ENCODE measurements at places on chromosomes 11 and 22. TPM values are rescaled to one million over a fixed set of nuclear protein-coding genes. Genes with fewer than 3 reads are reported as not detected.

DNA sequence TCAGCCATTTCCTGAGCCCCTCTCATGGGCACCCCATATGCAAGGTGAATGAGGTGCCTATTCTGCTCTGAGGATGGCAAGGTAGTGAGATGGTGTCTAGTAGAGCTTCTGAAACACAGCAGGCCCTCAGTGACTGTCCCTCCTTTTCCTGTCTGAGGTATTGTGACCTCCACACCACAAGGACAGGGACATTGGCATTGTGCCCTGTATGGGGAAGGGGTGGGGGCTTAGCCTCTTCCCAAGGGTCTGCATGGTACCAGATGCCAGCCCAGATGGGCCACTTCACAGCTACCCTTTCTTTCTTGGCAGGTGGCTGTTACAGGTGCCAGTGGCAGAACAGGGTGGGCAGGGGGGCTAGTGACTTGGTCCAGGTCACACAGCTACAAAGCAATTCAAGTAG lies 78.8 kb downstream of the CABIN1 start:
- no peak for DNase-seq
- H3K4me1 ChIP-seq: no peaks in the 10 kb centered on the region
- no peaks in the 10 kb centered on the region for H3K27me3 ChIP-seq
- no peak overlapping the region for H3K4me3 ChIP-seq

DNA sequence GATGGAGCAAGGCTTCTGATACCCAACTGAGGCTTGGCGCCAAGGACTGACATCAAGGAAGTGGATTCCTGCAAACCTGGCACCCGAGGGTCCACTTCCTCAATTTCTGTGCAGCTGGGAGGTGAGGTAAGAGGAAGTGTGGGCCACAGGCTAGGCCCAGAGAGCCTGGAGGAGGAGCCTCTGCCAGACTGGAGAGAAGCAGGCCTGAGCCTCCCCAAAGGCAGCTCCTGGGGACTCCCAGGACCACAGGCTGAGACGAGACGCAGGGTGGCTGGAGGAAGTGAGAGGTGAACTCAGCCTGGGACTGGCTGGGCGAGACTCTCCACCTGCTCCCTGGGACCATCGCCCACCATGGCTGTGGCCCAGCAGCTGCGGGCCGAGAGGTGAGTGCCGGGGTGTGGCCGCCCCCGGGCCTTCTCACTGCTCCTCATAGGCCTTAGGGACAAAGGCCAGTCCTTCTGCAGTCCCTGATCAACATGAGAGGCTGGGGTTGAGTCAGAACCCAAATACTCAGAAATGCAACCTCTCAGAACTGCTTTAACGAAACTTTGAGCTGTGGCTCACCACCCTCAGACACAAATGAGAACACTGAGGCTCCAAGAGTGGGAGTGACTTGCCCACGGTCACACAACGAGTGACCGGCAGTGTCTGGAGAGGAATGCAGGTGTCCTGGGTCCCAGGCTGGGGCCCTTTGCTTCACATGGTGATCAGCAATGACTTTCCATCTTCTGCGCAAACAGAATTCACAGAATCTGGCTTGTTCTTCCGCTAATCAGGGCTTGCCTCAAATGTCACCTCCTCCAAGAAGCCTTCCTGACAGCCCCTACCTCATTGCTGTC lies at the start of gene NCF4:
Gene NCF4 (plus strand): TSS at position 186 of the 839 bp plus-strand sequence. CDS start 166 bp downstream, at position 352.
- H3K27me3 ChIP-seq: no peaks in the 10 kb centered on the region
- no peaks in the 10 kb centered on the region for H3K36me3 ChIP-seq
- H3K4me3 ChIP-seq: no peak within 1 kb of the TSS
- no peaks in the 10 kb centered on the region for H3K4me1 ChIP-seq

Gene NCR3LG1
- total RNA-seq: 0.21 TPM

GRCh38 chr11:10629411-10630002 lies 61.0 kb upstream of the LYVE1 start:
- DNase-seq: no peak
- H3K36me3 ChIP-seq: peaks cover 79% of the 10 kb centered on the region
- H3K27ac ChIP-seq: peak overlapping the region; percentile 97
- no peak overlapping the region for H3K4me3 ChIP-seq
- H3K4me1 ChIP-seq: peaks cover 22% of the 10 kb centered on the region
- no peaks in the 10 kb centered on the region for H3K27me3 ChIP-seq

Gene NPAS4
- 5.0 TPM for total RNA-seq

- no peak for DNase-seq
- no peaks in the 10 kb centered on the region for H3K4me1 ChIP-seq
- H3K27ac ChIP-seq: no peak overlapping the region
- H3K36me3 ChIP-seq: peaks cover 15% of the 10 kb centered on the region
- H3K4me3 ChIP-seq: no peak overlapping the region
These were observed 287.0 kb downstream of the DYNC2H1 start for GRCh38 chr11:103396237-103396636.

Gene SVIP
- 6.1 TPM for total RNA-seq

DNA sequence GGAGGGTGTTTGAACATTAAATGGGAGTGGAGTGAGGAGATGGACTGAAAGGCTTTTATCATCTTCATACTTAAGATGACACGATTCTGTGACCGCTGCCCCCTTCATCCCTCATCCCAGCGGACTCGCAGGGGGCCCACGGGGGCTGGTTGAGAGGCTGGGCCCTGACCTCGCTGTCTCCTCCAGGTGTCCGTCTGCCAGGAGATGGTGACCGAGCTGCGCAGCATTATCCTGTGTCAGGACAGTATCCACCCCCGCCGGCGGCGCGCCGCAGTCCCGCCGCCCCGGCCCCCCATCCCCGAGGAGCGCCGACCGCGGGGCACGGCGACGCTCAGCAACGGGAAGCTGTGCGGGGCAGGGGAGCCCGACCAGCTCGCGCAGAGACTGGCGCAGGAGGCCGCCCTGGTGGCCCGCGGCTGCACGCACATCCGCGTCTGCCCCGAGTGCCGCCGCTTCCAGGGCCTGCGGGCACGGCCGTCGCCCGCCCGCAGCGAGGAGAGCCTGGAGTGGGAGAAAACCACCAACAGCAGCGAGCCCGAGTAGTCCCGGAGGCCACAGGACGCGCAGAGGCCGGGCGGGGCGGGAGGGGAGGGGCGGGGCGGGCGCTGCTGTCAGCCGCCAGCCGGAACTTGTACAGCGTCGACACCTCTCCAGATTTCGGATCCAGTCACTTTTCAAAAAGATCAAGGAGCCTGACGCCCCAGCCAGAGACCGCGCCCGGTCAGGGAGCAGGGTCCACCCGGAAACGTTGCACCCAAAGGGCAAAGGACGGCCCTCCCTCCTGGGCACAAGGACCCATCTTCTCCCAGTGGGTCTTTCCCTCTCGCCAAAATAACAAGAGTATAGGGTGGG lies 38.0 kb upstream of the TBCEL start:
- no peaks in the 10 kb centered on the region for H3K27me3 ChIP-seq
- H3K4me1 ChIP-seq: peaks cover 3% of the 10 kb centered on the region
- no peaks in the 10 kb centered on the region for H3K36me3 ChIP-seq
- peak overlapping the region; percentile 67 for H3K4me3 ChIP-seq
- no peak overlapping the region for H3K27ac ChIP-seq
- DNase-seq: no peak

Gene TRPM5
- total RNA-seq: not detected

DNA sequence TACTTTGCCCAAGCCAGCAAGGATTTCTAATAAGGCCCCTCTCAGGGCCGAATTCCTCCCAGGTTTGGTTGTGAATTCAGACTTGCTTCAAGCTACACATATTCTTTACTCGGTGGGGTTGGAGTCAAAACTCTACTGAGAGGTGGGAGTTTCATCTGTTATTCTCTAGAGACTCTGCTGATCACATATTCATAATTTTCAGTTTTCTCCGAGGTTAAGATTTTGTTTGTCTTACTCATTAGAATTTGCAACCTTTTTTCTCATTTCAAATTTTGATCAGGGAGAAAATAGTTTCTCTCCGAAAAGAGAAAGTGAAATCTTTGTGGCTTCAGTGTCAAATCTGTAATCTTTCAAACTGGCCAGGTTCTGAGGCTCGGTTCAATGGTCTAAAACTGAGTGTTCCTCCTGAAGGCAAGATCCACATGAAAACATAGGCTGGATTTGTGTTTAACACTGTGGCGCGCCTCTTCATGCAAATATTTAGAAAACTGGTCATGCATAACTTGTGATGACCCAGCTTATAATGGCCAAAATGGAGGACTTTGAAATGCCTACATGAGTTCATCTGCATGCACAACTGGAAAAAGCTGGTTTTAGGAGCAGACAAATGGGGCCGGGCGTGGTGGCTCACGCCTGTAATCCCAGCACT lies 21.5 kb upstream of the GSTP1 start:
- no peaks in the 10 kb centered on the region for H3K36me3 ChIP-seq
- H3K27ac ChIP-seq: peak overlapping the region; percentile 69
- H3K4me1 ChIP-seq: peaks cover 37% of the 10 kb centered on the region
- H3K4me3 ChIP-seq: no peak overlapping the region
- no peaks in the 10 kb centered on the region for H3K27me3 ChIP-seq

Gene FOLR3
- not detected for total RNA-seq

GRCh38 chr22:37199760-37200108 lies 11.7 kb upstream of the C1QTNF6 start:
- peaks cover 26% of the 10 kb centered on the region for H3K4me1 ChIP-seq
- DNase-seq: no peak
- no peaks in the 10 kb centered on the region for H3K27me3 ChIP-seq

- no peaks in the 10 kb centered on the region for H3K4me1 ChIP-seq
- H3K27ac ChIP-seq: no peak overlapping the region
- no peaks in the 10 kb centered on the region for H3K36me3 ChIP-seq
- no peak overlapping the region for H3K4me3 ChIP-seq
- no peak for DNase-seq
These were observed 76.9 kb upstream of the B3GAT1 start for GRCh38 chr11:134488913-134489312.

GRCh38 chr11:7251836-7252682 lies at the start of gene SYT9:
Gene SYT9 (plus strand): TSS chr11:7251904. CDS start chr11:7252187, 283 bp downstream.
- peaks cover 7% of the 10 kb centered on the region for H3K4me1 ChIP-seq
- DNase-seq: no peak
- H3K4me3 ChIP-seq: peak within 1 kb of the TSS; percentile 71
- no peak within 1 kb of the TSS for H3K27ac ChIP-seq
- H3K27me3 ChIP-seq: no peaks in the 10 kb centered on the region
- no peaks in the 10 kb centered on the region for H3K36me3 ChIP-seq

Gene DEFB131B
- total RNA-seq: not detected

Gene LRP5
- 130 TPM for total RNA-seq

Gene IL10RA
- total RNA-seq: 38.6 TPM

- H3K27ac ChIP-seq: peak overlapping the region; percentile 80
- H3K4me1 ChIP-seq: peaks cover 3% of the 10 kb centered on the region
- no peaks in the 10 kb centered on the region for H3K36me3 ChIP-seq
- no peak overlapping the region for H3K4me3 ChIP-seq
- H3K27me3 ChIP-seq: no peaks in the 10 kb centered on the region
- no peak for DNase-seq
These were observed 133.0 kb downstream of the SWAP70 start for GRCh38 chr11:9796854-9797253.

GRCh38 chr11:977830-978720 lies 52.4 kb downstream of the AP2A2 start:
- no peak overlapping the region for H3K27ac ChIP-seq
- H3K4me3 ChIP-seq: no peak overlapping the region
- no peak for DNase-seq
- H3K4me1 ChIP-seq: no peaks in the 10 kb centered on the region
- no peaks in the 10 kb centered on the region for H3K27me3 ChIP-seq

Gene ESAM
- 257 TPM for total RNA-seq

Gene MYO7A
- total RNA-seq: 46.4 TPM

DNA sequence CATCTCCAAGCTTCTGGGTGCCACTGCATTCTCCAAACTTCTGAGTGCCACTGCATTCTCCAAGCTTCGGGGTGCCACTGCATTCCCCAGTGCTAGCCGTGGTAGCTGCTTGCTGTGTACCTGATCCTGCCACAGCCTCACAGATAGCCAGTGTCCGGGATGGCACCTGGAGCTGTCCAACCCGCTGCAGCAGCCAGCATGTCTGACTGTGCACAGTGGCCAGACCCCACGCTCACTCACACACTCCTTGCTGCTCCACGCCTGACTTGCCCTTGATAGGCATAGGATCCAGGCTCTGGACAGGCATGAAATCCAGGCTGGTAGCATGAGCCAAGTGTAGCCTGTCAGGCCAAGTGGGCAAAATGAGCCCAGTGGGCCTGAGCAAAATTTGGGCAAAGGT lies 465.0 kb downstream of the GUCY1A2 start:
- H3K4me3 ChIP-seq: no peak overlapping the region
- no peaks in the 10 kb centered on the region for H3K27me3 ChIP-seq
- H3K27ac ChIP-seq: no peak overlapping the region

DNA sequence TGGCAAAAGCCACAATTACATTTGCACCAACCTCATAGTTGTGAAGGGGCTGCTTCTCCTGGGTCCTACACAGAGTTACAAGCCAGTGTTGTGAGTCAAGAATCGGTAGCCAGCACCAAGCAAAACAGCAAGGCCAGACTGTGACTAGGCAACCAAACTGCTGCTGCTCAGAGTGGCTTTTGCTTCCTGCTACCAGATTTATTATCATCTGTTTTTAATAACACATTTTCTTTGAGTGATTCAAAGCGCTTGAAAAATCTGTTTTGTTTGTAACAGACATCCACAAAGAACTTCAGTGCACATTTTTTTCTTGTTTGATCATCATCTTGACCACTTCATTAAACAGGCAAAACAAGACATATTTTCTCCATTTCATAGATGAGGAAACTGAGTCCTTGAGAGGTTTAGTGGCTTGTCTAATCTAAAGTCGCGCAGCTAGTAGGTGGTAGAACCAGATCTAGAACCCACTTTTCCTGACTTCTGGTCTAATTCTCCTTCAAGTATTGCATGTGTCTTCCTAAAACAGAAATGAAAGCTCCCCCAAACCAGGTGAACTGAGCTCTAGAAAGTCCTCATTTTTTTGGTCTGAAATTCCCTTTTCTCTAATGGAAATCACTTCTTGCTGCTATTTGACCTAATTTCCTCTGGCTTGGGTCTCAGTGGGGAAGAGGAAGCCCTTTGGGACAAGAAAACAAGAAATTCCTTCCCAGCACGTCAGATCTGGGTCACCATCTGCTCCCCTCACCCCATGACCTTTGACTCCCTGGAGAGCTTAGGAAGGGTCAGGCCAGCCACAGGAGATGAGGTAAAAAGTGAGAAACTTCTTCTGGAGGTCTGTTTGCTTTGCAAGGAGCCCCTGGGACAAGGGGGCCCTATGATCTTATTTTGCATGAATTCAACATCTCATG lies 39.9 kb downstream of the CWC15 start:
- no peak overlapping the region for H3K4me3 ChIP-seq
- H3K27me3 ChIP-seq: no peaks in the 10 kb centered on the region
- DNase-seq: no peak
- H3K4me1 ChIP-seq: peaks cover 6% of the 10 kb centered on the region
- H3K27ac ChIP-seq: peak overlapping the region; percentile 36
- no peaks in the 10 kb centered on the region for H3K36me3 ChIP-seq

- no peaks in the 10 kb centered on the region for H3K27me3 ChIP-seq
- H3K36me3 ChIP-seq: no peaks in the 10 kb centered on the region
- no peaks in the 10 kb centered on the region for H3K4me1 ChIP-seq
- DNase-seq: no peak
- H3K27ac ChIP-seq: no peak overlapping the region
These were observed 129.7 kb downstream of the ARHGAP42 start for GRCh38 chr11:100816823-100817222.

- H3K36me3 ChIP-seq: peaks cover 22% of the 10 kb centered on the region
- no peak overlapping the region for H3K4me3 ChIP-seq
- no peaks in the 10 kb centered on the region for H3K4me1 ChIP-seq
- no peaks in the 10 kb centered on the region for H3K27me3 ChIP-seq
- H3K27ac ChIP-seq: no peak overlapping the region
These were observed 322.8 kb upstream of the SYN3 start for GRCh38 chr22:33380789-33381530.

- H3K4me3 ChIP-seq: no peak overlapping the region
- no peaks in the 10 kb centered on the region for H3K4me1 ChIP-seq
- H3K27ac ChIP-seq: no peak overlapping the region
These were observed 70.1 kb downstream of the ARL14EP start for GRCh38 chr11:30393012-30393411.
